NCI-H1105 treated with DMSO at 0.1 percent for 48 hours (cell line): ENCODE measurements at places on chromosomes 4 and X.

DNA sequence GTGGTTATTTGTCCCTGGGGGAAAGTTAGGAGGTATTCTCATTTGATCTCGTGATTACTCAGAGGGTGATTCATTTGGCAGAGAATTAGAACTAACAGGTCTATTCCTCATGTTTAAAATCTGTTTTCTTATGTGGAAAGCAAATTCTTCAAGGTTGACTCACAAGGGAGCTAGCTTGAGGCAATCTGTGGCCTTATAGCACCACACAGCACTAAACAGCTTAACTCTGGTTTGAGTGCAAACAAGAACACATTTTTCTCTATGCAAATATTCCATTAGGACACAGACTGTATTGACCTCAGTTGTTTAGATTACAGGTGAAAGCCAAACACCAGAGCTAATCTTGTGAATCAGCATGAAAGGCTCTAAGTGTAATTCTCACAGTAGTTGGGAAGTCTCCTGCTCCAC is 694.4 kb upstream of the POU3F4 start:
- no peak for DNase-seq

DNA sequence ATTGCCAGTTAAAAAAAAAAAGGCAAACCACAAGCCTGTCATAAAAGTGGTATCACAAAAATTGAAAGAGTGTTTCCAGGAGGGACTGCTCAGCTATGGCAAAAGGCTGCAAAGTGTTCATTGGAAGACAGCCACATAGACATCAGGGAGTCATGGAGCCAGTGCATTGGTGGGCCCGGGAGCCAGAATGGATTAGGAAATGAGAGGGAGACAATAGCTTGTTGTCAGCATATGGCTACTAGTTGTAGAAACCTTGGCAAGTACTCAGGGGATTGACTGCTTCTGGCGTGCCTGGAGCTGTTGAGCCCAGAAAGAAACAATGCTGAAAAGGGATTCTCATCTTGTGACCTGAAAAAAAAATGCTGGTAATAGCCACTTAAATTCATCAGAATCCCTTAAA is 5.0 kb downstream of the GAR1 start:
- DNase-seq = no peak

- no peak for DNase-seq
Observed at GRCh38 chr4:182808673-182809416, 108.3 kb downstream of the DCTD start.

DNA sequence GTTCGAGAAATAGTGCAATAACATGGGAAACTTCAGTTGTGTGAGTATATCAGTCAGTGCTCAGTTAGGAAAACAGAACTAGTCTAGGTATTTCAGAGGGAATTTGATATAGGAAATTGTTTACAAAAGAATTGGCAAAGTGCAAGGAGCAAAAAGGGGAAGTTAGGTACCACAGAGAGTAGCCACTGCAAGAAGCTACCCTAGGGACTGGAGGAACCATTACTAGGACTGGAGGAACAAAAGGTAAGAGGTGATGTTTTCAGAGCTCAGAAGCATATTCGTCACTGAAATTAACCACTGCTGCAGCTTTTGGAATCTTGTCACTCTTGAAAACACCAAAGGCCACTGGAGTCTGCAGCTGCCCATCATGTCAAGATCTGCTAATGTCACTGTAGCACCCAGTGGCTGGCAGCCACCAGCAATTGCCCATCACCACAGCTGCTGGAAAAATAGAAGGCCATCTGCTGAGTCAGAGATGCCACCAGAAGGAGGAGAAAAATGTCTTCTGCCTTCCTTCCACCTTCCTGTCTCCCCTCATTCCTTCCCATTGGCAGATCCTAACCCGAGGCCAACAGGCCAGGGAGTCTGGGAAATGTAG is 160.6 kb upstream of the RPS6KA3 start:
- DNase-seq = no peak

DNA sequence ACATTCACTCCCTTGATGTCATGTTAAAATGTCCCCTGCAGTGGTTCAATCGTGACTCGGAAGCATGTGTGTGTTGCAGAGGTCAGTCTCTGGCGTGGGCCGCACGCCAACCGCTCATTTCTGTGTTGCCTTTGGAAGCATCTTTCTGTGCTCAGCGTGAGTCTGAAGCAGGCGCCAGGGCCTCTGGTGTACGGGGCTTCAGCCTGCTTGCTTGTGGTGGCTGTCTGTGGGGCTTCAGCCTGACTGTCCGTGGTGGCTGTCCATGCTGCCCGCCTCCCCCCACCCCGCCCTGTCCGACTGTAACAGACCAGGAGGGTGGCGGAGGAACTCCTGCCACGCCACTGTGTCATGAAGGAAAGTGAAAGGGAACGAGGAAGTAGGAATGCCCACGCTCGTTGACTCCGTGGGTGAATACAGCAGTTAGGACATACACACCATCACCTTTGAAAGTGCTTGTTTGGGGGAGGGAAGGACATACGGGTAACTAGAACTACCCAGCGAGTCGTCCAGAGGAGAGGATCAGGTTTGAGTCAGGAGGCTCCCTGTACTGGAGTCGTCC is 14.7 kb upstream of the CLCN4 start:
- no peak for DNase-seq

DNA sequence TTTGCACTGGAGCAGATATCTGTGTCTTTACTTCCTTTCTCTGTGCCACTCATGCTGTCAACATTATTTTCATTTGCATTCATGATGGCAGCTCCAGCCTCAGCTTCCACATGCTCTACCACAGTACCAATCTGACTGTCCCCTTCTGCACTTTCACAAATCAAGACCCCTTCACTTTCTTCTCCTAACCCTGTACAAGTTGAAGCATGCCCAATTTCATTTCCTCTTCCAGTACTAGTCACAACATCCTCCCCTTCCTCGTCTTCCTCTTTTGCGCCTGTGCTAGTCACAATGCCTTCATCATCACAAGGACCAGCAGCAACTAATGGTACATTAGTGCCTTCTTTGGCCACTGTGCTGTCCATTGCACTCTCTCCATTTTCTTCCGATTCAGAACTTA is 26.5 kb downstream of the BOD1L1 start:
- no peak for DNase-seq

GRCh38 chr4:88320780-88321373 is 36.5 kb upstream of the PPM1K start:
- DNase-seq = no peak

- no peak for DNase-seq
Observed at GRCh38 chr4:109966891-109967481, 54.3 kb downstream of the EGF start.

DNA sequence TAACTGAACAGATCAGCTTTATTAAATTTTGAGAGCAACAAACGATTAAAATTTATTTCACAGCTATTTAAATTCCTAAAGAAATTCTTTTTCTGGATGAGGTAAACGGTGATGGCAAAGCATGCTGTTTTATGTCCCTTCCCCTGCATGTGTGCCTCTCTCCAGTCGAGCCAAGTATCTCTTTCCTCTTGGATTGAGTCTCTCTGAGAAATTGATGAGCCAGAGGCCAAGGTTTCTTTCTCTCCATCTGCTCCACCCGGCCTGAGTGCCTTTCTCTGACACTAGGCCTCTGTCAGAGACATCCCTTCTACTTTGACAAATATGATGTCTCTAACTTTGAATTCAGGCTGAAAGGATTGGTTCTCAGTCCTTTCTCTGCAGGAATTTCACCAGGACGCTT is 42.6 kb upstream of the PARM1 start:
- DNase-seq = no peak

GRCh38 chrX:48498374-48498809 is 10.4 kb upstream of the PORCN start:
- DNase-seq = no peak

DNA sequence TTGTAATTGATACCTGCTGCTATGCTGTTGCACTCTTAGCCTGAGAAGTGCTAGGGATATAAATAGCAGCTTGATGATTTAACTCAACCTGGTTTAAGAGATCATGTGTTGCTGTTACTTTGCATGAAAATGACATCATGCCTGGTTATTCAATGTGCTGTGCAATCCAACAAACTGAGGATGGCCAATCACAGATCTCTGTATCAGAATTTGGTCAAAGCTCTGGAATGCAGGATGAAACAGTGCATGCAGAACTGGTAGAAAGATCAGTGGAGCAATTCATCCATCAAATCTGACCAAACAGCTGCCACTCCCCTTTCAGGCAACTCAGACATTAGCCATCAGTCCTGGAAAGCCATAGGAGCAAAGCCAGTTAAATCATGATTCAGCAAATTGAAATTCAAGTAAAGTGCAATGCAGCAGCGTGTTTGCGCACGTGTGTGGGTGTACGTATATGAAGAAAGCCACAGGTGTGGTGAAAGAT is 160.3 kb upstream of the RASGEF1B start:
- peak; percentile 3 for DNase-seq
